ENCODE measurements at places on chromosomes 6 and 20.

DNA sequence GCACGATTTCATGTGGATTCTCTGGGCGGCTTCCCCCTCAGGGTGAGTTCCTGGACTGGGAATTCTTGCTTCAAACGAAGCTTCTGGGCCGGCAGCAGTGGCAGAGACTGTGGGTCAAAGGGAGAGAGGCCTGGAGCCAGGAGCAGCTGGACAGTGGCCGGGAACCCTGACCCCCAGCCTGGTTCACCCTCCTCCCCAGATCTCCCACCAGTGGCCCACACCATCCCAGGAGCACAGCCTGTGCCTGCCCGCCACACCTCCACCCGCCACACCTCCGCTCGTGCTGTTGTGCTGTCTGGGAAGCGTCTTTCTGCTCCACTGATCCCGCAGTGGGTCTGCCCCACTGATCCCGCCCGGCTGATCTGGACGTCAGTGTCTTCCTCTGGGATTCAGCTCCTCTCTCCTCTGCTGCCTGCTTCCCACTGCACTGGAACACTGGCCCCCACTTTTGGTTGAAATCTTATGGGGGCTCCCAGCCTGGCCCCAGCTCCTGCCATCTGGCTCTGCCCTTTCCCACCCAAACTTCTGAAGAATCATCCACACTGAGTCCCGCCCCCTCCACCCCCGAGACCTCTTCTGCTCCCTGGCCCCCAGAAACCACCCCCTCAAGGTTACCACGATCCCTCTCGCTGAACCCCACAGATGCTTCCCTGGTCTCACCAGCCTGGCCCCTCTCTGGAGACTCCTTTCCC, 9.8 kb downstream of the ZBP1 start:
- no peak for DNase-seq

DNA sequence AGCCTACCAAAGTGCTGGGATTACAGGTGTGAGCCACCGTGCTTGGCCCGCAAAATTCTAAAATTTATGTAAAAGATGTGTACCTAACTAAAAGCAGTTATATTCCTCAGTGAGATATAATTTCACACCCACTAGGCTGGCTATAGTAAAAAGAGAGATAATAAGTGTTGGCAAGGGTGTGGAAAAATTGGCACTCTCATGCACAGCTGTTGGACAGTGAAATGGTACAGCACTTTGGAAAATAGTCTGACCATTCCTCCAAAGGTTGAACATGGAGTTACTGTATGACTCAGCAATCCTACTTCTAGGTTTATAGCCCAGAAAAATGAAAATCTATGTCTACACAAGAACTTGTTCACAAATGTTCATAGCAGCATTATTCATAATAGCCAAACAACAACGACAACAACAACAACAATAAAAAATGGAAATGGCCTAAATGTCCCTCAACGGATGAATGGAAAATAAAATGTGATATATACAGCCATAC, 13.9 kb downstream of the C6orf15 start:
- DNase-seq = no peak

GRCh38 chr6:27133281-27134227, 113.9 kb upstream of the PRSS16 start:
- no peak for DNase-seq

GRCh38 chr20:57159193-57159851, 107.1 kb downstream of the BMP7 start:
- no peak for DNase-seq

GRCh38 chr6:85135376-85136094, 314.3 kb upstream of the NT5E start:
- DNase-seq = no peak

DNA sequence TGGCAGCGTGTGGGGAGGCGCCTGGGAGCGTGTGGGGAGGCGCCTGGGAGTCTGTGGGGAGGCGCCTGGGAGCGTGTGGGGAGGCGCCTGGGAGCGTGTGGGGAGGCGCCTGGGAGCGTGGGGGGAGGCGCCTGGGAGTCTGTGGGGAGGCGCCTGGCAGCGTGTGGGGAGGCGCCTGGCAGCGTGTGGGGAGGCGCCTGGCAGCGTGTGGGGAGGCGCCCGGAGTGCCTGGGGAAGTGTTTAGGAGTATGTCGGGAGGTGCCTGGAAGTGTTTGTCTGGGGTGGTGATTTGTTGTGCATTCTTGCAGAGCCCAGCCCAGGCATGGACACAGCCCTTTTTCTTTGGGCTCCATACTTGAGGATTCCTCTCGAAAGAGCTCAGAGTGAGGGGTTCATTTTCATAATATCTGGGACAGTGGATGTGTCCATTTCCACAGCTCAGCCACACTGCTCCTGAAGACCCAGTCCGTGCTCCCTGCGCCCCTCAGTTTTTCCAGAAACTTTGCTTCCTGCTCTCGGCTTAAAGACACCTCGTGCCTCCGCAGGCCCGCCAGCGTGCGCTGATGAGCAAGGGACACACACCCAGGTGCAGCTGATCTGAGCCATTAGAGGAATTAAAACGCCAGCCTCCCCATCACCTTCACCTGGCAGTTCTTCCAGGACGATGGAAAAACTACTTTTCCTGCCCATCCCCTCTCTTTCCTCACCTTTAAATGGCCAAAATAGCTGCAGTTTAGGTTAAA, 172.2 kb upstream of the THBS2 start:
- no peak for DNase-seq

GRCh38 chr6:125950293-125950692, 6.3 kb upstream of the HINT3 start:
- DNase-seq = no peak

DNA sequence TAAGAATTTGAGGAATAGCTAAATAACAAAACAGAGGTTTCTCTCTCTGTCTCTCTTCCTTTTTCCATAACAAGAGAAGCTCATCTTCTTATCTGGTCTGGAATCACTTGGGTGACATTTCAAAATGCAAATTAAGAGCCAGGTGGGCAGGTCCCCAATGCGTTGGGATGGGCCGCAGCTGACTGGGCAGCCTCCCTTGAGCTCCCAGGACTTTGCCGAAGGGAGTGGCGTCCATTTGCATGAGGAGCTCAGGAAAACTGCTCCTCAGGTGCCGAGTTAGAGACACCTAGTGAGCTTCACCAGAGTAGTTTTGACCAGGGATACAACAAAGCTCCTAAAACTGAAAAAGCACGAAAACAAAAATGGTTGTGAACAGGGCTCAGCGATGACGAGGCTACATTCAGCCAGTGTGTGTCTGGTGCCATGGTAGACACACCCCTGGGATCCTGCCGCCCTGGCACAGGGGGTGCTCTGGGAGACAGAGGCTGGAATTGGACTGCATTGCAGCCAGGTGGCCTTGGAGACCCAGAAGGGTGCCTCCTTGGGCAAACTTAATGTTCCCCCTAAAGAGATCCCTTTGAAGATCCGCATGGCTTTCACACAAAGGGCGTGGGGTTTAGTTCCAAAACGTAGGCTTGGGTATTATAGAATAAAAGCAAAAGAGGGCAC, 13.5 kb upstream of the SERPINB6 start:
- no peak for DNase-seq

GRCh38 chr20:40965671-40966070, 63.0 kb upstream of the TOP1 start:
- DNase-seq = no peak

DNA sequence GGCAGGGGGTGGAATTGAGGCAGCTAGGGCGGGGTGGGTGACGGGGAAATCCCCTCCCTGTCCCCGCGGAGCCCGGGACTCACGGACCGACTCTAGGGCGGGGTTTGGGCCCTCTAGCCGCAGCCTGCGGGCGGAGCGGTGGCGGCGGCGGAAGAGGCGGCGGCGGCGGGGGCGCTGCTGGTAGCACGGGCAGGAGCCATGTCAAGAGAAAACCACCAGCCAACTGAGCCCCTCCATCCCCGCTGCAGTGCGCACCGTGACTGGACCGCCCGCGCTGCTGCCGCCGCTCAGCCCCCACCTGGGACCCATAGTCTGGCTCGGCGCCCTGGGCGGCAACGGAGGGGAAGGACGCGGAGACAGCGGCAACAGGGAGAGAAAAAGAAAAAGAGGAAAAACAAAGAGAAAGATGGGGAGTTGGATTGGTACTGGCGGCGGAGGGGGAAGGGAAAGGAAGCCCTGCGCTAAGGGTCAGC, 1.2 kb upstream of the C6orf62 start:
- peak; percentile 64 for DNase-seq

DNA sequence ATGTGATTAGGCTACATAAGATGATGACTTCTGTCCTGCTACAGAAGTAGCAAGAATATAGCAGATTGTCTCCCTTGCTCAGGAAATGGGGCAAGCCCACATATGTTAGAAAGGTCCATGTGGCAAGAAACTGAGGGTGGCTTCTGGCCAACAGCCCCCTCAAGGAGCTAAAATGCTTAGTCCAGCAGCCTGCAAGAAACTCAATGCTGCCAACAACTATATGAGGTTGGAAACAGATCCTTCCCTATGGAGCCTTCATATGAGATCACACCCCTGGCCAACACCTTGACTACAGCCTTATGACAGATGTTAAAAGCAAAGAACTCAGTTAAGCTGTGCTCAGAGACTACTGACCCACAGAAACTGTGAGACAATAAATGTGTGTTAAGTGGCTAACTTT, 22.1 kb downstream of the PTPRT start:
- no peak for DNase-seq

- DNase-seq = no peak
These were observed 14.2 kb upstream of the SYNJ2 start for GRCh38 chr6:157967486-157967885.

GRCh38 chr6:149140137-149140909, 177.2 kb upstream of the TAB2 start:
- no peak for DNase-seq

DNA sequence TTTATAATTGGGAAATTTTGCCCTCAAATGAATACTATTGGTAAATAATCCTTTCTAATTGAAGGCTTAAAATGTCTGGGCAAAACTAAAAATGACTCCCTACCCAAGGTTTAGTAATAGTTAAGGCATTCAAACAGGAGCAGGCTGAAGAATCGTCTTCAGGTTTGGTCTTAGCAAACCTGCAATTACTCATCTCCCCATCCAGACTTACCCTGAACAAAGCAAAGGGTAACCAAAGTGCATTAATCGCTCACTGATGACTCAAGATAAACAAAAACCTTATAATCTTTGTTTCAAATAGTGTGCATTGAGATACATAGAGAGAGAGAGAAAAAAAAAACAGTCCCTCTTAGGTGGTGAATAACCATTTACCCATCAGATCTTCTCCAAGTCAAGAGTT, 225.5 kb downstream of the BMP2 start:
- DNase-seq = no peak

GRCh38 chr6:111798281-111798725, 74.9 kb downstream of the FYN start:
- DNase-seq = no peak

- DNase-seq = no peak
These were observed 80.4 kb upstream of the CD93 start for GRCh38 chr20:23166563-23166962.

- DNase-seq = no peak
These were observed 117.2 kb downstream of the SYCP2 start for GRCh38 chr20:59816146-59816738.

DNA sequence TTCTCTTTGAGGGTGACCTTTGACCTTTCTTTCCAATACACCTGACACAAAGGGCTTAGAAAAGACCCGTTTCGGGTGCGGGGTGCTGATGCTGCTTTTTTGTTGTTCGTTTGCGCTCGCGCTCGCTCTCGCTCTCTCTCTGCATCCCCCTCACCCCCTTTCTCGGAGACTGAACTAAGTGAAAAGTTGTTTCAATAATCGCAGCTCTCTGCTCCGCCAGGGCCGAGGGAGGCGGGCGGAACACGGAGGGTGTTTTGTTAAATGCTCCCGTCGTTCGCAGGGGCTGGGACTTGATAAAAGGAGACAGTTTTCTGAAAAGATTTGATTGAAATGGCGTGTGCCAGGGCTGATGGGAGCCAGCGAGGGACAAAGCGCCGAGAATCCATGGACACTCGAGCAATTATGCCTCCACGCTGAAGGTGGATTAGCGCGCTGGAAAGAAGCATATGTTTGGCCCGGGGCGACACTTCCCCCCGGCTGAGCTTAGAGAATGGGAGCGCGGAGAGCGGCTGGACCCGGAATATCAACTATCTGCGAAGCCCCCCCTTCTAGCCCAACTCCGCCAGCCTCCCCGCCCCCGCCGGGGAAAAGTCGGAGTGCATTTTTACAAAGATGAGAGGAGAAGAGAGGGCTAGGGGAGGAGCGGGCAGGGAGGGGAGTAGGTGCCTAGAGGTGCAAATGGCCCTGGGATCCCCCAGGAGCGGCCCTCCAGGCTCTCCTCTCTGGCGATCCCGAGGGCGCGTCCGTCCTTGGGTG, 25.0 kb downstream of the TFAP2A start:
- no peak for DNase-seq

DNA sequence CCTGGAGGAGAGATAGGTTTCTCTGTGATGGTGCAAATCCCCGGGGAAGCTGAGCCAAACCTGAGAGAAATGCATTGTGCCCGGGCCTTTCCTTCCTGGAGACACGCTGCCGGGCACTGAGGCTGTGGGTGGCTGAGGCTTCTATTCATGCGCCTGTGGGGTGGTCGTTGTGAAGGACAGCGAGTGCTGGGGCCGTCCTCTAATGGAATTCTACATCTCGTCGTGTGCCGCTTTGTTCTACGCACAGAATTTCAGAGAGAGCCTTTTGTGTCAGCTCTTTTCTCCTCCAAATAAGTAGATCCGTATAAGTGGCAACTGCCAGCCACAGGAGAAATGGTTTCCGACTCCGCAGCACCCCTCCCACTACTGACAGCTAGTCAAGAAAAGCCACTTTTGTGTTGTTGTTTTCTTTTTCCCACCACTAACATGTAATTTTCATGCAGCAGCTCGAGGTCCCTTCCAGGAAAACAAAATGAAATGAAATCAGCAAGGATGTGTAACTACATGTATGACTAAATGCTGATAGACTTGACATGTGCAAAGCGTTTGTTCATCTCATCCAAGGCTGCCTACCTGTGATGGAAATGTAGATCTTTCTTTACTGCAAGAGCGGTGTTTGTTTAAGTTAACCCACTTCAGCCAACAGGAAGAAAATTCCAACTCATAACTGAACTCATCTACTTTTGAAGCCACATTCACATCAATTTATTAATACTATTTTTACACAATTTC, 26.4 kb upstream of the PXDC1 start:
- DNase-seq = no peak

DNA sequence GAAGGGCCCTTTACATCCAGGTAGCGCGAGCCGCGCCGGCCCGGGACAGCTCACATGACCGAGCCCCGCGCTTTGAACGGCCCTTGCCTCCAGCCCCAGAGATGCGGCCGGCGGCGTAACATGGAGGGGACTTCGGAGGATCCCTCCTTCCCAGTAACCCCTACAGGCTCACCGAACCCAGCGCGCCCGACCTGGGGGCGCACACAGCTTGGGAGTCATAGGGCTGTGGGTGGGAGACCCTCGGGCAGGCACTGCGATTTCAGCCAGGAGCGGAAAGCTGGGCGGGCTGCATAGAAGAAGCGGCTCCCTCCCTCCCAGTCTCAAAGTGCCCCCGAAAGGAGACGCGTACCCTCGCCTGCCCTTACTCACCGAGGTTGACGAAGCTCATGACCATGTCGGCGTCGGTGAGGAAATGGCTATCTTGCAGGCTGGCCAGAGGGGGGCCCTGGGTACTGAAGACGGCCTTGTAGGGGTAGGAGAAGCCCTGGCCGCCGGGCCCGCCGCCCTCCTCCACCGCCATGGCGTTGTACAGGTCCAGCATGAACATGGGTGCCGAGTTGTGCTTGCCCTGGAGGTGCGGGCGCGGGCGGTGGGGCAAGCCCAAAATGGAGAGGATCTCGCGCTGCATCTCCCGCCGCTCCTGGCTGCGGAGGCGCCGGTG, 975 bp downstream of the BMP7 start:
- DNase-seq = no peak

Data from stimulated activated CD8-positive, alpha-beta memory T cell treated with anti-CD3 and anti-CD28 coated beads, Interleukin-4, amount 100 ng/mL, for 24 hours (primary cell).